ENCODE measurements at places on chromosomes 13 and 19. TPM values are rescaled to one million over a fixed set of nuclear protein-coding genes. Genes with fewer than 3 reads are reported as not detected.

- H3K4me1 ChIP-seq: no peaks in the 10 kb centered on the region
- peaks cover 3% of the 10 kb centered on the region for H3K36me3 ChIP-seq
- no peak overlapping the region for H3K27ac ChIP-seq
- no peak overlapping the region for H3K4me3 ChIP-seq
- peaks cover 6% of the 10 kb centered on the region for H3K27me3 ChIP-seq
- no peak for DNase-seq
Observed at GRCh38 chr13:26024558-26024957, 27.3 kb downstream of the SHISA2 start.

The ZNF85 gene
- 9.3 TPM for total RNA-seq

- peaks cover 31% of the 10 kb centered on the region for H3K27me3 ChIP-seq
- no peak overlapping the region for H3K27ac ChIP-seq
- no peak for DNase-seq
- H3K4me1 ChIP-seq: peaks cover 8% of the 10 kb centered on the region
Observed at GRCh38 chr19:4225885-4226284, 3.4 kb upstream of the EBI3 start.

The OR1M1 gene
- total RNA-seq: not detected

DNA sequence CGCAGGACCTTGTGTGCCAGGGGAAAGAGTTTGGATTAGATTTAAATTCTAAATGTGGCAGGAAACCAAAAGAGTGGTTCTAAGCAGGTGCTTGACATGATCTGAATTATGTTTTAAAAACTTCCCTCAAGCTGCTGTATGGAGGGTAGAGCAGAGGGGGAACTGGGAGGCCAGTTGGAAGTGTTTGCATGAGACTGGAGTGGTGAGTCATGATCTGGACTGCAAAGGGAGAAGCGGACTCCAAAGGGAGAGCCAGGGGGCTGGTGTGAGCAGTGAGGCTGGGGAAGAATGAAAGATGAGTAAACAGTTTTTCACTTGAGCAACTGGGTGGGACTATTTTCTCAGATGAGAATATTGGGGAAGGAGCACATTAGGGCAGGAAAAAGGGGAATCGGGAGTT is 206.1 kb downstream of the DNAJC15 start:
- H3K27ac ChIP-seq: no peak overlapping the region
- H3K4me1 ChIP-seq: no peaks in the 10 kb centered on the region
- peaks cover 3% of the 10 kb centered on the region for H3K27me3 ChIP-seq
